ENCODE measurements at places on chromosomes 6 and 20.

DNA sequence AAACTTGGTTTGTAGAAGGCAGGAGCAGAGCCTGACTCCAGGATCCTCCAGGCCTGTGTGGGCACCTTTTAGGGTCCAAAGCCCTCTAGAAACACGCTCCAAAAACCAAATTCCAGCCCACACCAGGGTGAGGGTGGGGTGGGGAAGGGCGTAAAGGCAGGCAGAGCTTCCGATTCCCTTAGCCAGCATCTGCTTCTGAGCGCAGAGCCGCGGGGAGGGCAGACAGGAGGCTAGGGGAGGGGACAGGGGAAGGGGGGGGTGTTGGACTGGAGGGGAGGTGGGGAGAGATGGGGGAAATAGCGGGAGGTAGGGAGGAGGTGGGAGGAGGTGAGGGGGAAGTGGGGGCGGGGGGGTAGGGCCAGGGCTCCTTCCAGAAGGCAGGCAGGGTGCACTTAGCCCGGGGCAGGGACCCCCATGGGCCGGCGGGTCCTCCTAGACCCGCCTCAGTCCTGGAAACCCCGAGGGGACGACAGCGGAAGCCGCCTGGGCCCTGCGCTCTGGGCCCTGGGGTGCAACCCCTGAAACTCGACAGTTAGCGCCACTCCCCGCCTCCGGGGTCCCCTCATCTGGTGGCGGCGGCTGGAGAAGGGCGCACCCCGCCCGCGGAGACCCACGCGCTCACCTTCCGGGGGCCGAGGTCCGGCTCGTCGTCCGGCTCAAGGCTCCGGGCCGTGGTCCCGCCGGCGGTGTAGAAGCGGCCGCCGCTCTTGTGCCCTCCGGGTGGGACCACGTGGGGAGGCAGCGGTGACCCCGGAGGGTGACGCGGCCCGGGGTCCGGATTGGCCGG is 22.0 kb upstream of the FRMD1 start:
- no peak for DNase-seq

DNA sequence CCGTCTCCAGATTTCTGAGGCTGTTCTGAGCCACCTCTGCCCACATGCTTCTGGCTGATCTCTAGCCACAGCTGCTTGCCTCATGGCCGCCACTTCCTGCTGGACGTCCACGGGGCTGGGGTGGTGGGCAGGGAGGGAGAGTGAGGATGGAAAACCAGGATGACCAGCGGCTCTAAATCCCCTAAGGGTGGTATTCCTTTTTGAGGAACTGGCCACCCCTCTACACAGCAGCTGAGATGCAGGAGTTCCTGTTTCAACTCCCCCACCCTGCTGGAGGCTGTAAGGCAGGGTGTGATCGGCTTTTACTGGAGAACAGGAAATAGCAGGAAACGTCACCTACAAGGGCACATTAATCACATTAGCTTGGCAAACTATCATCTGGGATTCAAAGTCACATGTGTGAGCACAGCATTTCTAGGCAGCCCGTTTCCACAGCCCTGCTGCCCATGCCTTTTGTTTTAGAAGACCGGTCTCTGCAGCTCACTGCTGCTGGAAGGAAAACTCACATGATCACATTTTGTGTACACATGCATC is 181.6 kb upstream of the ECI2 start:
- no peak for DNase-seq

- DNase-seq = no peak
Observed at GRCh38 chr20:25692499-25692898, 4.2 kb downstream of the ZNF337 start.

DNA sequence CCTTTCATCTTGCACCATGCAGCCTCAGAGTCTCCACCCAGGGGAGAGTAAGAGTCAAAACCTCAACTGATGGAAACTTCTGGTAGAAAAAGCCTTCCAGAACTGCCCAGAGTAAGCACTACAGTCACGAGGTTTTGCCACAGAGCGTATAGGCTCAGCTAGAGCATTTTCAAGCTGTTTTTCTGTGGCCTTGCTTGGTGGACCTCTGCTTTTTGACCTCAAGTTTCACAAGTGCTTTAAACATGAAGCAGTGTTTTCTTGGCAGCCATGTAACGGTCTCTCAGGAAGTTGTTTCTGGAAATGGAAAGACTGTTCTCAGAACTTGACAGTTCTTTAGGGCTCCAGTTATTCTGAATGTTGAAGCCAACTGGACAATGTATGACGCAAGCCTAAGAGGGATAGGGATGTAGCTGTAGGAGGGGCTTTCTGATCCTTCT is 146.5 kb downstream of the ZDHHC14 start:
- no peak for DNase-seq

GRCh38 chr20:33099843-33100538 is 20.5 kb downstream of the BPIFB4 start:
- DNase-seq = no peak

GRCh38 chr6:92125681-92126080 is 1293.7 kb downstream of the EPHA7 start:
- no peak for DNase-seq

All from activated CD8-positive, alpha-beta memory T cell treated with anti-CD3 and anti-CD28 coated beads for 1 hour (primary cell).